ENCODE measurements at places on chromosomes 3 and 15.

- DNase-seq = no peak
Observed at GRCh38 chr3:77786216-77786615, 746.3 kb downstream of the ROBO2 start.

DNA sequence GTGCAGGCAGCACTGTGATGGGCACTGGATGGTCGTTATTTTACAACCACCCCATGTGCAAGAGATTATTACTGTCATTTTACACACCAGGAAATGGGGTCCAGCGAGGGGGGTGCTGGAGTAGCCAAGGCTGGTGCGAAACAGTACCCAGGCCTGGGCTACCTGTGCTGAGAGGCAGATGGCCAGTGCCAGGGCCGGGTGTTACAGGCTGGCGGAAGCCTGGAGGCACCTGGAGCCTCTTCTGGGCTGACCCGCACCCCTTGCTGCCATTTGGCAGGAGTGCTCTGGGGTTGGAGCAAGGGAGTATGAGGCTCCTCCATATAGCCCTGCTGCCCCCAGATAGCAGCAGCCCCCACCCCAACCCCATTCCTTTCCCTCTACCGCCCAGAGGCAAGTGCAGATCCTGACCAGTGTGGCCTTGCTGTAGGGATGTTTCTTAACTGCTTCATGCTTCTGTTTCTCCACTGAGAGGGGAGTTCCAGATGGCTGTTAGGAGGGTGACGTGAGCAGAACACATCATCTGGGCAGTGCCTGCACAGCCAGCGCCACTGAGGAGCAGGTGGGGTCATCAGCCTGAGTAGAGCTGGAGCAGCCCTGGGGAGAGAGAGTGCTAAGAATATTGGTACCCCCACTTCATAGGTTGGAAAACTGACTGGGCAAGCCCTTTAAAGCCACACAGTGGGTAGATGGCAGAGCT lies 15.3 kb downstream of the SNX33 start:
- no peak for DNase-seq

GRCh38 chr15:99592145-99592791 lies 26.5 kb downstream of the MEF2A start:
- DNase-seq = no peak

GRCh38 chr3:97612632-97613031 lies 151.9 kb upstream of the ARL6 start:
- DNase-seq = no peak

GRCh38 chr15:92901995-92902394 lies 1.9 kb downstream of the CHD2 start:
- DNase-seq = no peak

DNA sequence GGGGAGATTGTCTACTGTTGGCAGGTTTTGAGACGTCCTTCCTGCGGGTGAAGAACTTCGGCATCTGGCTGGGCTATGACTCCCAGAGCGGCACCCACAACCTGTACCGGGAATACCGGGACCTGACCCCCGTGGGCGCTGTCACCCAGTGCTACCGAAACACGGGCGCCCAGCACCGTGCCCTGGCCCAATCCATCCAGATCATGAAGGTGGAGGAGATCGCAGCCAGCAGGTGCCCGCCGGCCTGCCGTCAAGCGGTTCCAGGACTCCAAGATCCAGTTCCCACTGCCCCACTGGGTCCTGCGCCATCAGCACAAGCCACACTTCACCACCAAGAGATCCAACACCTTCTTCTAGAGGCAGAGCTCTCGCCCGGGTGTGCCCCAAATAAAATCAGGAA lies 194.9 kb upstream of the EPHA6 start:
- no peak for DNase-seq

GRCh38 chr15:65920825-65921309 lies 51.6 kb downstream of the RAB11A start:
- no peak for DNase-seq

GRCh38 chr3:171407759-171408158 lies 52.4 kb downstream of the TNIK start:
- DNase-seq = no peak

GRCh38 chr3:32508711-32509110 lies 6.1 kb upstream of the CMTM6 start:
- no peak for DNase-seq

DNA sequence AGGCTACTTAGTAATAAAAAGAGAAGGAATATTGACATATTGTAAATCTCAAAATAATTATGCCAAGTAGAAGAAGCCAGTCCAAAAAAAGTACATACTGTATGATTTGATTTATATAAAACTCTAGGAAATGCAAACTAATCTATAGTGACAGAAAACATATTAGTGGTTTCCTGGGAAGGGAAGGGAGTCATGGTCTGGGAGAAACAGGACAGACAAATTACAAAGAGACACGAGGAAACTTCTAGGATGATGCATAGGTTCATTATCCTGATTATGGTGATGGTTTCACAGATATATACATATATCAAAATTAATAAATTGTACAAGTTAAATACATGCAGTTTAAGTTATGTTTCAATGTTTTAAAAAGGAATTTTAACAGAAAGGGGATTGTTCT lies 81.0 kb upstream of the GOLGA8B start:
- no peak for DNase-seq

DNA sequence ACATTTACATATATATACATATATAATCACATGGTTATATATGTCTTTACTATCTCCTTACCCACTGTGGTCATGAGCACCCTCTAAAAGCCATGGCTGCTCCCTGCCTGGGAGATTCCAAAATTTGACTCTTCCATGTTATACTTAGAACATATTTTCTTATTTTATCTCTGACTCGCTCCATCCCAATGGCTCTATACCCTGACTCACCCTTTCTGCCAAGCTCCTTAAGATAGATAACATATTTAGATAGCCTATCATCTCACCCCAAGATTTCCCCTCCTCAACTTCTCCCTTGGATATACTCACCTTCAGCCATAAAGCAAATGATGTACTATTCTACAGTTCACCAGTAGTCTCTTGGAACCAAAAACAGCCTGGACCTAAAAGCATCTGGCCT lies 65.1 kb downstream of the CD200R1L start:
- no peak for DNase-seq

GRCh38 chr3:7875925-7876324 lies 625.7 kb upstream of the LMCD1 start:
- no peak for DNase-seq

DNA sequence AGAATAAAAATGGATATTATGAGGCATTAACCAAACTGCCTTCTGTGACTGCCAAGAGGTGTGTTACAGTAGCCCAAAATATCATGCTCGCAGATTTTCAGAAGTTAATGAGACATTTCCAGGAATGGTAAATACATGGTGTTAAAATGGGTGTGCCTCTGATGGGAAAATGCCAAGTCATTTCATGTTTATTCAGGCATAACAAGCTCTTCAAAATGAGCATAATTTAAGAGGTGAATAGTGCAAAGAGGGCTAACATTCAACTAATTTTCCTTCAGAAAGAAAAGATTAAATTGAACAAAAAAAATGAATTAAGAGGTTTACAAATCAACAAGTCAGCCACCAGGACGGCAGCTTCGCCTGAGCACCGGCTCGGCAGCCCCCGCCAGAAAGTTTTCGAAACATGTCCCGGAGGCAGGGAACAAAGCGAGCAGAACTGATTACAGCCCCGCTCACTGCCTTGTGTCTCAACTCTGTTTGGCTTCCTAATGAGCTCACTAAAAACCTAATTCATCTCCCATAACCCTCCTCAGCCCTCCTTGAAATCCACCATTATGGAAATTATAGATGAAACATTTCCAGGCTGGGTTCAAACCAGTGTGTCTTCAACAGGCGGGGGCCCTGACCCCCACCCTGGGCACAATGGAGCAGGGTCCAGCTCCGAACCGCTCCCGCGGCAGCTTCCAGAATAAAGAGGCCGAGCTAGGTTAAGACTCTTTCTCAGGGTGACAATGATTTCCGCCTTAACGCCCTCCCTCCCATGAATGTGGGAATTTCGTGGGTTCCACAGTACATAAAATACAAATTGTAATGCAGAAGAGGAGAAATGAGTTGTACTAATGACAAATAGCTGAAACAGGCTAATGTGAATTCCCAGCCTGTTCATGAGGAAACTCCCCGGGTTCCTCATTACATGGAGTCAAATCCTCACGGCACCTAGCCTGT lies 43.9 kb downstream of the MEIS2 start:
- DNase-seq = no peak

DNA sequence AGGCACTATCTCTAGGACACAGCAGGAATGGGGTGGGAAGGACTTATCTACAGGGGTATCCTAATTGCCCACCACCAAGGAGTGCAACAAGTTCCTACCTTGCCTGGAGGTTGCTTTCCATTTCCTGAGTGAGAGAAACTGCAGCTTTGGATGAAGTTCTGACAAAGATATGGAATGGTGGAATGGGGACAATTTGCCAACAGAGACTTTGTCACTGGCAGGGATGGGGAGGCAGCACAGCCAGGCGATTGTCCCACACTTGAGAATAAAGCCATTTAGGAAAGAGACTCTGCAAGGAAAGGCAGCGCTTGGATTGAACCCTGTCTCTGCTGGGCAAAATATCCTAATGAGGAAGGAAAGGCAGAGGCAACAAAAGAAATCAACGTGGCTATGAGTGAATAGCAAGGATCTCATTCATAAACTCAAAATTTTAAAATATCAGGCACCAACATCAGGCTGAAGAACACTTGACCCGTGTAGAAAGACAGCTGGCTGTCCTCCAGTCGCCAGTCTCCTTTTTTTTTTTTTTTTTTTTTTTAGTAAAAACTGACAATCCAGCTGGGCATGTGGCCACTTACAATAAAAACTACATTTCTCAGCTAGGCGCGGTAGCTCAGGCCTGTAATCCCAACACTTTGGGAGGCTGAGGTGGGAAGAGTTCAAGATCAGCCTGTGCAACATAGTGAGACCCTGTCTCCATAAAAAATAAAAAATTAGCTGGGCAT lies 31.6 kb upstream of the PDE8A start:
- DNase-seq = no peak

DNA sequence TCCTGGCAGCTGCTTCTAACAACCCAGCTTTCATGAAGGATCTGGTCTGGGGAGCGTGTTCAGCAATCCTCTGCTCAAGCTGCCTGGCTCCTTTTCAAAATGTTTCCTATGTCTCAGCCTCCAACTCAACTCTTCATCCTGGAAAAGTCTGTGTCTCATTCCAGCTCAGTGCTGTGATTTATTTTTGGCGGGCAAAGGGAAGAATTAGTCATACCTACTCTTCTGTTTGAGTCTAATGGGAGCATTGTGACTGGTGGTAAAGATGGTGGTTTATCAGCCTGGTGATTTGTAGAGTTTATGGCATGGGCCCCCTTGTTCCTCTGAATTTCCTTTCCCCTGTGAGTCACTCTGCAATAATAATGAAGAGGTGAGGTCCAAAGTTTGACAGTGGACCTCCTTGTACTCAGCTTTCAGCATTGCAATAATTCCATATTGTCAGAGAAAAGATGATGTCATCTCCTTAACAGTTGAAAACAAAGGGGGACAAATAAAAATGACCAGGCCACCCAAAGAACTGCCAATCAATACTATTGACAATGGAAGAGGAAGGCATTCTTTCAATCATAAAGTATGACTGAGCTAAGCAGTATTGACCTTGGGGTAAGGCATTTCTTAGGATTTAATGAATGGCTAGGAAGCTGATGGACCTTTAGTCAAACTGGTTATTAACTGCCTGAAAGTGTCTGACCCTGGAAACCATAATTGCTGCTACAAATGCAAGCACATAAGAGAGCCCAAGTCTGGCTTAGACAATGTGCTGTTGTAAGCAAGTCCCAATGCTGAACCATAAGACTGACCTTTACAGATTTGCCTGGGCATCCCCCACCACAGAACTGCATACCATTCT lies 204.7 kb upstream of the MCTP2 start:
- no peak for DNase-seq

DNA sequence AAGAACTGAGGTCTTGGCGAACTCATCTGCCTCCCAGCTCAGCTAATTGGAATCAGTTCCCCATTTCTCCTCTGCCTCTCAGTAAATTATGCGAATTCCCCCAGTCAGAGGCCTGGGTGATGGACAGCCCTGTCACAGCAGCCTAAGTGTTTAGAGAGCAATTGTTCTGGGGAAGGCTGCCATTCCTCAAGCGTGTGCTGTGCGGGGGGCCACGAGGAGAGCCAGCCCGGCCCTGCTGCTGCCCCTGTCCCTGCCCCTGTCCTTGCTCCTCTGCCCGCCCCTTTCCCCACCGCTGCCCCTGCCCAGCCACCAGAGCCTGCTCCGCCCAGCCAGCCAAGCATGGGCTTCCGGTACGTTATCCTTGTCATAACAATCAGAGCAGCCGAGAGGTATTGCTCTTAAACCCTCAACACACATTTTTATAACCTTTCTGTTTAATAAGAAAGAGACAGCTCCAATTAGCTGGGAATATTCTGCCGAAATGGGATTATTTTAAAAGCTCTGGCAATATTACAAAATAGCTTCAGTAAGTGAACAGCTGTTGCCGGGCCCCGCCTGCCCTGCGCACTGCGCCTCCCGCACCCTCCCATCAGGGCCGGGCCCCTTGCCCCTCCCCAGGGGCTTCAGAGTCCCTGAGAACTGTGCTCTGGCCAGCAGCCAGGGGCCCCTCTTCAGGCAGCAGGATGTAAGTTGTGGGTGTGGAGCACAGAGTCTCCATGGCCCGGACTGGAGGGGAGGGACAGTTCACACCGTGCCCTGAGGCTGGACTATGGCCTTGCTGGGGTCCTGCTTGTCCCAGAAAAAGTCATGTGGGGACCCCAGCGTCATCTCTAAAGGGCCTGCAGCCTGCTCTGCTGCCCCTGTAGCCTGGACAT lies 12.4 kb upstream of the CACNA2D2 start:
- DNase-seq = peak; percentile 79

DNA sequence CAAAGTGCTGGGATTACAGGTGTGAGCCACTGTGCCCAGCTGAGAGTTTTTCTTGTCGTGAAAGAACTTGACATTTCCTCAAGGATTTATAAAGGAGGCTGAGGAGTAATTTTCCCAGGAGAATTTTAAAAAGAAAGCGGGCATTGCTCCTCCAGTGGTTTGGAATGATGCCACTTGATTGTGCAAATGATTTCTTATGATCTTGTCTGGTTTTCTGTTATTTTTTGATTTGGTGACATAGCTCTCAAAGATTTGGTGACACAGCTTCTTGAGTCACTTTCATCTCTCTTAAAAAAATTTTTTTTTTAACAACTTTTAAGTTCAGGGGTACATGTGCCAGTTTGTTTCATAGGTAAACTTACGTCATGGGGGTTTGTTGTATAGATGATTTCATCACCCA lies 24.6 kb upstream of the NFKBIZ start:
- DNase-seq = no peak

GRCh38 chr15:69165637-69166025 lies 5.2 kb downstream of the GLCE start:
- no peak for DNase-seq

- DNase-seq = no peak
Observed at GRCh38 chr15:62412686-62413085, 247.6 kb upstream of the C2CD4B start.

- DNase-seq = no peak
Observed at GRCh38 chr3:172592898-172593669, 69.9 kb upstream of the TNFSF10 start.
